ENCODE measurements at places on chromosomes 7 and 10. TPM values are rescaled to one million over a fixed set of nuclear protein-coding genes. Genes with fewer than 3 reads are reported as not detected.

Gene DLG5
- polyA plus RNA-seq, result 51.4 TPM

Gene CNPY4
- 46.7 TPM for polyA plus RNA-seq

Gene CNTNAP2
- 26.4 TPM for polyA plus RNA-seq

Gene ZNF862
- polyA plus RNA-seq, result 27.0 TPM

Gene LANCL2
- 31.9 TPM for polyA plus RNA-seq

Gene ATP6V0A4
- 58.9 TPM for polyA plus RNA-seq

Gene ZNF425
- 8.6 TPM for polyA plus RNA-seq

Gene NRG3
- polyA plus RNA-seq, result 18.0 TPM

DNA sequence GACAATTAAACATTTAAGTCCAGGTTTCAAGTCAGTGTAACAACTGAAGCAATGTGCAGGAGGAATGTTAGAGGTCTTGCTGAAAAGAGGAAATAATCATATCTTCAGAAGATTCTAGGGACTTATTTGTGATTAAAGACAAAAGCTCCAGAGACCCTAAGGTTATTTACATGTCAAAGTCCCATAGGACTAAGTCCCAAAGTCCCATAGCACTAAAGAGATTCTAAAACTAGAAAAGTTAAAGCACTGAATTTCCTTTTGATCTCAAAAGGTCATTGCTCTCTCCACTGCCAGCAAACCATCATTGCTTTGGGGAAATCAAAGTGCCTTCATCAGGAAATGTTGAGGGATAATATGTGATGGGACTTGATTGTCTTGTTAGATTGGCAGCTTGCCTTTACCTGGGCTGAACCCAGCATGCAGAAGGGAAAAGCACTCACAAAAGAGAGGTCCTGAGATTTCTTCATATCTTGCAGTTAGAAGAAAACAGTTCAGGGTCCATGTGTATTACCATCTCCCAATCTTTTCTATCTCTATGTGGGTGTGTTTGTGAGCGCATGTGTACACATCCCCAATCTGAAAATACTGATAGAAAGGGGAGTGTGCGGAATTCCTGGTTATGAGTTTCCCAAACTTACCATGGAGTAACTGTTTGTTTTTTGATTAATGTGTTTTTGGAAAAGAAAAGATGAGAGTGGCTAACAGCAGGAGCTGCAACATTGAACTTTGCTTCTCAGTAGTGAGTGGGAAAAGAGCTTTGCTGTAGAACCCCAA, 21.8 kb downstream of the NUDT13 start:
- no peak for DNase-seq

GRCh38 chr7:133110312-133110711, 28.4 kb upstream of the CHCHD3 start:
- no peak for DNase-seq

GRCh38 chr7:76053461-76053860, 5.6 kb downstream of the MDH2 start:
- no peak for DNase-seq

GRCh38 chr7:139782932-139783331, 5.1 kb upstream of the HIPK2 start:
- no peak for DNase-seq

- no peak for DNase-seq
Observed at GRCh38 chr7:84264396-84264795, 69.8 kb upstream of the SEMA3A start.

GRCh38 chr7:35253710-35254495, at the start of gene TBX20:
TBX20 (minus strand) TSS chr7:35254100; CDS start chr7:35253620, 480 bp downstream.
- no peak for DNase-seq

- no peak for DNase-seq
Observed at GRCh38 chr7:120460949-120461348, 188.0 kb downstream of the KCND2 start.

DNA sequence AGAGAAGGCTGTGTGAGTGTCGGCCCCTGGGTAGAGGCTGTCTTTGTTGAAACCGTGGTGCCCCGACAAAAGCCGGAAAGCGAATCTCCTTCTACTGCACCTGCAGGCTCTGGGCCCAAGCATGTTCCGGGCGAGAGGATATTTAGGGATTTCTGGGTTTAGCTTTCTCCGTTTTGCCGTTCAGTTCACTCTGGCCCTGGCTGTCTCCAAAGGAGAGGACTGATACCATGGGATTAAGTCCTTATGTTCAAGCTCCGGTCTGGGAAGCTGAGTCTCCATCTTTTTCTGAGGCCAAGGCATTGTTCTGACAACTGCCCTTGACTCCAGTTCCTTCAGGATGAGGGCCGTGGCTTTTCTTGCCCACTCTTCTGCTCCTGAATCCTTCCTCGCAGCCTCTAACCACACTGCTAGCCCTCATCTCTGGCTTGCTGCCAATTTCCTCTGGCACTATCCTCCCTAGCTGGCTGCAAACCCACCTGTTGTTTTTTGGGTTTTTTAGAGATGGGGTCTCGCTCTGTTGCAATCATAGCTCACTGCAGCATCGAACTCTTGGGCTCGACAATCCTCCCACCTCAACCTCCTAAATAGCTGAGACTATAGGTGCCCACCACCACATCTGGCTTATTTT, 206.8 kb downstream of the SKIDA1 start:
- no peak for DNase-seq

DNA sequence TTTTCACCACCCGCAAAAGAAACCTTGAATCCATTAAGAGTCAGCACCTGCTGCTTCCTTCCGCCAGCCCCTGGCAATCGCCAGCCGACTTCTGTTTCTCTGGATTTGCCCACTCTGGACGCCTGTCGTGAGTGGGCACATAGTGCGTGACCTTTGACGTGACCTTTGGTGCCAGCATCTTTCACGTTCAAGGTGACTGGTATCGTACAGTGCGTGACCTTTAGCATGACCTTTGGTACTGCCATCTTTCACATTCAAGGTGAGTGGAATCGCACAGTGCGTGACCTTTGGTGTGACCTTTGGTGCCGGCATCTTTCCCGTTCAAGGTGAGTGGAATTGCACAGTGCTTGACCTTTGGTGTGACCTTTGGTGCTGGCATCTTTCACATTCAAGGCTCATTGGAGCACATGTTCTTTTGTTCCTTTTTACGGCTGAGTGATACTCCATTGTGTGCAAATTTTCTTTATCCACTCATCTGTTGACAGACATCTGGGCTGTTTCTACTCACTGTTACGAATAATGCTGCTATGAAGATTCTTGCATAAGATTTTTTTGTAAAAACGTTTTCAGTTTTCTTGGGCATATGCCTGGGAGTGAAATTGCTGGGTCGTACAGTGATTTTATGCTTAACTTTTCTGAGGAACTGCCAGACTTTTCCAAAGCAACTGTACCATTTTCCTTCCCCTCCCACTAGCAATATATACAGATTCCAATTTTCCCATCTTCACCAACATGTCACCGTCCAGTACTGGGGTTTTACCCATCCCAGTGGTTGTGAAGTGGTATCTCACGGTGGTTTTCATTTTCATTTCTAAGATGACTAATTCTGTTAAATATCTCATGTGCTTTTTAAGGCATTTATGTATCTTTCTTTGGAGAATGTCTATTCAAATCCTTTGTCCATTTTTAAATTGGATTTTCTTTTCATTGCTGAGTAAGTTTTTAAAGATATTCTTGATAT, 145.3 kb downstream of the DIP2C start:
- DNase-seq, result no peak

DNA sequence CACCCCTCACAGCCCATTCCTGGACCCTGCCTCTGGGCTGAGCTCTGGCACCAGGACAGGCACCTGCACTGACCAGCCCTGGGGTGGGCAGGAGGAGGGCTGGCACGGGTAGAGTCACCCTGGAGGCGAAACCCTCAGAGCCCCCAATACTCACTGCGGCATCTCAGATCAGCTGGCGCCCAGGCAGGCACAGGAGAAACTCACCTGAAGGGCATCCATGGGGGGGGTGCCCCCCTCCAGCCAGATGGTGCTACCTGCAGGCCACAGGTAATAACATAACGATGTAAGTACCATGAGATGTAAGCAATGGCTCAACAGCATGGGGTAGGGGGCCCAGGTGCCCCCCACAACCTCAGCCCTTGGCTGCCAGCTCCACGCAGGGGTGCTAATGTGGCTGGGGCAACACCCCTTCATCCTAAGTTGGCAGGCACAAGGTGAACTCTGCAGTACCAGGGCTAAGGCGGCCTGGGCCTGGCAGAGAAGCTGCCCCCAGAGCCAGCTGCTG, 12.1 kb upstream of the PYROXD2 start:
- DNase-seq, result no peak

DNA sequence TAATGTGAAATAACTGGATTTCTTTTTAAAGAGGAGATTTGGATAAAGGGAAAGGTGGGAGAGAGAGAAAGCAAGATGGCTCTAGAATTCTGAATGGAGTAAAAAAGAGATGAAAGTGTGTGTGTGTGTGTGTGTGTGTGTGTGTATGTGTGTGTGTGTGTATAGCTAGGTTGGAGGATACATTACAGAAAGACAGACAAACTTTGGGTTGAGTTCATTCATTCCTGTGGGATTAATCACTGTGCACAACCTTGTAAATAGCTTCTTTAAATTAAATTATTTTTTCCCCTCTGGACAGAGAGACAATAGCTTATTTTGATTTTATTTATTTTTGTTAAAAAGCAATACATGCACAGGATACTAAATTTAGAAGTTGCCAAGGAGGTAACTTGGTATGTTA, 7.5 kb downstream of the ASB4 start:
- no peak for DNase-seq

GRCh38 chr7:94087664-94088352, 83.7 kb upstream of the BET1 start:
- DNase-seq, result peak; percentile 22

Data from left kidney (tissue), 8 donors.